ENCODE measurements at places on chromosomes 3 and 15.

GRCh38 chr3:141448606-141449220 lies 38.1 kb upstream of the RASA2 start:
- no peak for DNase-seq

- peak; percentile 14 for DNase-seq
Observed at GRCh38 chr3:45992821-45993221, 2.8 kb downstream of the FYCO1 start.

DNA sequence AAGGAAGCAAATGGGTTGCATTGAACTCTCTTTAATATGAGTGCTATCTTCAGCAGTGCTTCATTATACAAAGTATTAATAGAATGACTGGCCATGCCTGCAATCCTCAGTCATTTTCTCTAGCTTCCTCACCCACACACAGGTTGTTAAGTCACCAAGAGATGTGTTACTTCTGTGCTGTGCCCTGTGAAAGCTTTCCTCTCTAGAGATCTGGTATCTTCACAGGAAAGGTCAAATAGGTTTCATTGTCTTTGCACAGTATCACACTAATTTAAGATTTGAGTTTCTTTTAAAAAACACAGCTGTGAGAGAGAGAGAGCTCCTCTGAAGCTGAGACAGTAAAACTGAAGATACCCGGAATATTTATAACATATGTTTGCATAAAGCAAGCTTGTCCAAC lies 278.6 kb downstream of the CNTN4 start:
- no peak for DNase-seq

DNA sequence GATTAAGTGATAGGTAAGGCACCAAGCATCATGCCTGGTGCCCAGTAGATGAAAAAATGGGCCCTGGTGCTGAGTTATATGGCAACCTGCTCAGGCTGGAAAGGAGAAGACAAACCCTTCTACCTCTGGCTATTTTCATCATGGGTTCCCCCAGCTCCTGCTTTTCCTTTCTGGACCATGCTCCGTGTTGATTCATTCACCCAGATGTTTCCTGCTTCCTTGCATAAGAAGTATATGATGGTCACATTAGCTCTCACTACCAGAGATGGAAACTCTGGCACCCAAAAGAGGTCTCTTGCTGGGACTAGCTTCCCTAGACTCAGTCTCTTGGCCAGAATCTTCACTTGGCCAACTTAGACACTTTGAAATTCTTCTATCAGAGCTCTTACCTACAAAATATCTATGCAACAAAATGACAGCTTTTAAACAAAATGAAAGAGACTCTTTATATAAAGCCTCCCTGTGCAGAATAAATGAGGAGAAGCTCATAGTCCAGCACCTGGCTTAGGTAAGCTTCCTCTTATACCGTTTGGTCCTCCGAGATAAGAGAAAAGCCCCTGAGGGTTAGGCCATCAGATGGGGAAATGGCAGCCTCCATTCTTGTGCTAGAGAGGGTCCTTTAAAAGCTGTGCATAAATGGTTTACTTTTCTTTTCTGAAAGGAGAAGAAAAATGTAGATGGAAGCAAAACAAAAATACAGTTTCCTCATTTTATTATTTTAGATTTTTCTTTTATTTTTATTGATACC lies 46.8 kb upstream of the MCF2L2 start:
- no peak for DNase-seq

DNA sequence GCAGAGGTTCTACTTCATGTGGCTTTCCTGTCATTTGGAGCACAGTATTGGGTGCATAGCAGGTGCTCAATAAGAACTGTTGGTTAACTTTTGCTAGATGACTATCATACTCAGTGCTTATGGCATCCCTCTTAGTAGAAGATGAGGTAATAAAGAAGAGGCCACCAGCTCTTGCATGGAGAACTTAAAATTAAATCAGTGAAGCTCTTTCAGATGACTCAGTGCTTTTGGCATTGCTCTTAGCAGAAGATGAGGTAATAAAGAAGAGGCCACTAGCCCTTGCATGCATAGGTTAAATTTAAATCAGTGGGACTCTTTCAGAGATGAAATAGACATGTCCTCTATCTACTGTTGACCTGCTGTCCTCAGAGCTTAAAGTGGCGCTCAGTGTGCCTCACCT lies 109.4 kb upstream of the FGF7 start:
- DNase-seq = no peak

GRCh38 chr3:111193472-111193871 lies 121.9 kb downstream of the NECTIN3 start:
- DNase-seq = no peak

DNA sequence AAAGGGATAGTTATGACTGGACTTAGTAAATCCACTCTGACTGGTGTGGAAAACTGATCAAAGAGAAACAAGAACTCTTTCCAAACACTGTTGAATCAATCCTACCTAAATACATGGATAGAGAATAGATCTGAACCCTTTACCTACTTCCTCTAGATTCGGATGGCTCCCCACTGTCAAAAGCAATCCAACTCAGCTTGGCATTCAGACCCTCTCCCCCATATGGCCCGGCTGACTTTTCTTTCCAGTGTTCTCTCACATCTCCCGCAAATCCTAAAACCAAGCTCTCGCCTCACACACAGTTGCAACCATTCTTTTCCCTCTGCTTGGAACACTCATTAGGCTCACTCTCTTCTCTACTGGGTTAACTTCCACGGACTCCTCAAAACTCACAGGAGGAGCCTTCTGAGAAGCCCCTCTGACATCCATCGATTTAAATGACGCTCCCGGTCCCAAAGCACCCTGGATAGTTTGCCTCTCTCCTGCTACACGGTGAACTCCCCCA lies 639 bp downstream of the SPICE1 start:
- peak; percentile 55 for DNase-seq

GRCh38 chr3:88013592-88013991 lies 45.2 kb downstream of the CGGBP1 start:
- no peak for DNase-seq

DNA sequence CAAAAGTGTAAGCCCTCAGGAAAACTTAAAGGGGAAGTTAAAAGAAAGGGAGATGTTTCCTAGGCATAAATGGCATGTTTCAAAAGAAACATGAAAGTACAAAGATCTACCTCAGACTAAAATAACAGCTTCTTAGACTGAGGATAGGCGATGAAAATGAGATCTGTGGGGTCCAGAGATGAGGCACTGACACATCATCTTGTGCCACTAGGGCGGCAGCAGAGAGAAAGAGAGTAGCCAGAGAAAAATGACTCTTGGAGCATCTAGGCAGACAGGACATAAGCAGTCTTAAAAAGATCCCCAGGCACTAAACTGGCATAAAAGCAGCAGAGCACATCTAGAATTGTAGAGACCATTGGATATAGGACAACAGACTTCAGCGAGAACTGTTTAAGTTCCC lies 42.5 kb upstream of the RFX7 start:
- no peak for DNase-seq

- no peak for DNase-seq
Observed at GRCh38 chr3:58358808-58359207, 26.1 kb downstream of the PXK start.

- DNase-seq = no peak
Observed at GRCh38 chr3:172303941-172304558, 144.2 kb downstream of the GHSR start.

Measured in AML-193 (cell line).